AG09319 (cell line): ENCODE measurements at places on chromosomes 6 and 20.

DNA sequence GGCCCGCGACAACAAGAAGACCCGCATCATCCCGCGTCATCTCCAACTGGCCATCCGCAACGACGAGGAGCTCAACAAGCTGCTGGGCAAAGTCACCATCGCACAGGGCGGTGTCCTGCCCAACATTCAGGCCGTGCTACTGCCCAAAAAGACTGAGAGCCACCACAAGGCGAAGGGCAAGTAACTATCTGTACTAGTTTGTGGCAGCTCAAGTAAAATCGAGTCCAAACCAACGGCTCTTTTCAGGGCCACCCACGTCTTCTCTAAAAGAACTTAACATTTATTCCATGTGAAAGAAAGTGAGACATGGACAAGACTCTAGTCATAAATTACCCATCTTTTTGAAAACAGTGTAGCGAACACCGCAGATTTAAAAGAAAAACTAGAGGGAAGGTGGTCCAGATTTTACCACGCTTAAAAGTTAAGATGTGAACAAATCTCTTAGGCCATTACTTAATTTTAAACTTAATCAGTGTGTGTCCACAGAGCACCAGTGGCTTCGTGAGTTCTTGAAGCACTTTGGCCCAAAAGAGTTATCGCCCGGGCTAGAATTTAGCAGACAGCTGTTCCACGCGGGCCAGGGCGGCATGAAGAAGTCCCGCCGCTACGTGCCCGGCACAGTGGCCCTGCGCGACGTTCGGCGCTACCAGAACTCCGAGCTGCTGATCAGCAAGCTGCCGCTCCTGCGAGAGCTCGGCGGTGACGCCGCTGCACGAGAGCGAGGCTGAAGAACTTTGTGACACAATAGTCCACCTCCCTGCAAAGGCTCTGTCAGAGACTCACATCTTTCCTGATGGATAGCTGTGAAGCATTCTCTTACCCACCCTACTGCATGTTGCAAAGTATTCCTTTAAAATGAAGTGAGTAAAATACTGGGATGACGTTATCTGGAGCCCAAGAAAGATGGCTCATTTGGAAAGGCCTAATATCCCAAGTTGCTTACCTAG lies 113.9 kb upstream of the PRSS16 start:
- DNase-seq = no peak

DNA sequence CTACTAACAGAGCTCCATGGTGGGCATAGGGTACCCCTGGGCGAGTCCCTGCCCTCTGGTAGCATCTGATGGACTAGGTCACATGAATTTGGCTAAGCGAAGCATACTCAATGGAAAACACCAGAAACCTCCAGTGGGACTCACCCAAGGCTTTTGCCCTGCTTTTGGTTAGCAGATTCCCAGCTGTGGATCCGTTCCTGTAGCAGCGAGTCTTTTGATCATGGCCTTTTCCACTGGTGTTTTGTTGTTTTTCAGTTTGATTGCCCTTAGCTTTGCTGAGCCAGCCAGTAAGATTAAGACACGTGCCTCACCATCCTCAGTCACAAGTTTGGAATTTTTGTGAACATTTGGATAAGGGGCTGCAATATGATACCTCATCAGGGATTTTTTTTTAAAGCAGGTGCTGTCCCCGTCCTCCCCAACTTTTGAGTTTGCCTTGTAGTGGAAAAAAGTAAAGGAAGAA lies 8.0 kb downstream of the TNFAIP3 start:
- no peak for DNase-seq

DNA sequence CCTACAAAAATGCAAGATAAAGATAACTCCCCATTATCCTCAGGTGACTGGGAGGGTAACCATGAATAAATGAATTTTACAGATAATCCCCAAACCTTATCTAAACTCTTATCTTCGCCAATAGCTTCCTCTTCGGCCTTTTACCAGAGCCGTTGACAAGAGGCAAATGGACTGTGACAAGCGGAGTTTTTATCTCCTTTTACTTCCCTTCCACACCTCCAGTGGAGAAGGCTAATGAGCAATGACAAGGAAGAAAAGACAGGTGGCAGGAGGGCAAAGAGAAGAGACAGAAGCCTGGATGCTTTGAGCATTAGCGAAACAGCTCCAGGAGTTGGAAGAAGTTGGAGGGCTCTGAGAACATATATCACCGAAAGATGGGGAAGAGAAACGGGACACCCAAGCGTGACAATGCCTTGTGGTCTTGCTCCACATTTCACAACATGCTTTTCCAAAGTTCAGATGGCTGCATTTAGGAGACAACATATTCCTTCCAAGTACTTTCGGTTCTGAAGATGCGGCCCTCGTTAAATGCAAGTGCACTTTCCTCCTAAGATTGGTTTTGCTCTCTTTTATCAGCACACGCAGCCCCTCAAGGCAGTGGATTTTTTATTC lies 69.2 kb downstream of the PRDM1 start:
- DNase-seq = no peak

GRCh38 chr20:16563066-16563806 lies 10.0 kb downstream of the KIF16B start:
- DNase-seq = no peak

DNA sequence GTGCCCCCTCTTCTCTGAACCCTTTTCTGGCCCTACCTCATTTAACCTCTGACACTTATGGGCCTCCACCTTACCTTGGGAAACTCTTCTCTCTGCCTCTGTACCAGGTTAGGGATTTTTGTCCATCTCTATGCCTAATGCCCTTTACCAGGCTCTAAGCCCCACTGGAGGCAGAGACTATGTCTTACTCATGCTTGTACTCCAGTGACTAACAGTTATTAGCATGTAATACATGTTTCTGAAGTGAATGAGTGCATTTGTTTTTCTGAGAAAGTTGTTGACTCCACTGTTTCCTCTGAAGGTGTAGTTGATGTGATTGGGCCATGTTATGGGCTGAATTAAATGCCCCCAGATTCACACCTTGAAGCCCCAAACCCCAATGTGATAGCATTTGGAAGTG lies 234.3 kb downstream of the PACRG start:
- no peak for DNase-seq

- DNase-seq = no peak
These were observed 23.5 kb downstream of the ZBTB9 start for GRCh38 chr6:33477864-33478263.

GRCh38 chr6:90268178-90268577 lies 28.5 kb downstream of the BACH2 start:
- no peak for DNase-seq

GRCh38 chr20:20037960-20038359 lies 14.3 kb downstream of the CRNKL1 start:
- DNase-seq = peak; percentile 16

GRCh38 chr20:10288954-10289646 lies 70.5 kb downstream of the SNAP25 start:
- DNase-seq = no peak

DNA sequence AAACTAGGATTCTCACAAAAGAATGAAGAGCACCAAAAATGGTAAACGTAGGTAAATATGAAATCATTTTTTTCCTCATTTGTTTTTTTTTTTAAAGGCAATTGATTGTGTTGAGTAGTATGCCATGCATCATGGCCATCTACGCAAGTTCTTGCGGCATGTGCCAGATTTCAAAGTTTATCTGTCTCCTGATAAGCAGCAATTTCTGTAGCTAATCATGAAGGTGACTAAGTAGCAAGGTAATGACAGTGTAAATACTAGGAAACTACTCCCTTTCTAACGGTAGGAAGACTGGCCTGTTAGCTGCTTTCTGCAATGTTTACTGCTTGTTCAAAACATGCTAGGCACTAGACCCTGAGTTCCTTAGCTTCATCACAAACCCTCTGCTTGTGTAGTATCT lies 13.4 kb upstream of the LY86 start:
- no peak for DNase-seq

GRCh38 chr20:64185276-64185900 lies 21.1 kb downstream of the MYT1 start:
- DNase-seq = no peak

DNA sequence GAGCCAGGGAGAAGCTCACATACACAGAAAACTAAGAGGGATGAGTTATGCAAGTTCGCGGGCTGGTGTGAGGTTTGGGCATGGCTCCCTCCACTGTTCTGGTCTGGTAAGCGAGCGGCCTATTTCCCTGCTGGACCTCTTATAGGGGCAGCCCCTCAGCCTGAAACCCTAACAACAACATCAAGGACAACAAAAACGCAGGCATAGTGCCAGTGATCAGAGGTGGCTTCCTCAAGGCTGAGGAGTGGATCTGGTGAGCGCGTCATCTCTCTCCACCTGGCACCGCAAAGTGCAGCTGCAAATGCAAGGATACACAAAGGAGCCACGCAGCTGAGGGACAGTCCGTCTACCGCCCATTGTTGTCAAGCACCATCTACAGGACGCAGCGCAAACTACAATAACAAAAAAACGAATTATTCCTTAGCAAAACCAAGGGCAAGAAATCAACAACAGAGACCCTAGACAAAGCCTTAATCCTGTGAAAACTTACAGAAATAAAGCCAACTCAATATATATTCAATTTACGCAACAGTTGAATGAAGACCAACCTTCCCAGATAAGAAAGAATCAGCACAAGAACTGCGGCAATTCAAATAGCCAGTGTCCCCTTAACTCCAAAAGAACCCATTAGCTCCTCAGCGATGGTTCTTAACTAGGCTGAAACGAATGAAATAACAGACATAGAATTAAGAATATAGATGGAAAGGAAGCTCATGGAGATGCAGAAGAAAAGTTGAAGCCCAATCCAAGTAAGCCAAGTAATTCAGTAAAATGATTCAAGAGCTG lies 9.2 kb upstream of the DEFB110 start:
- DNase-seq = no peak

DNA sequence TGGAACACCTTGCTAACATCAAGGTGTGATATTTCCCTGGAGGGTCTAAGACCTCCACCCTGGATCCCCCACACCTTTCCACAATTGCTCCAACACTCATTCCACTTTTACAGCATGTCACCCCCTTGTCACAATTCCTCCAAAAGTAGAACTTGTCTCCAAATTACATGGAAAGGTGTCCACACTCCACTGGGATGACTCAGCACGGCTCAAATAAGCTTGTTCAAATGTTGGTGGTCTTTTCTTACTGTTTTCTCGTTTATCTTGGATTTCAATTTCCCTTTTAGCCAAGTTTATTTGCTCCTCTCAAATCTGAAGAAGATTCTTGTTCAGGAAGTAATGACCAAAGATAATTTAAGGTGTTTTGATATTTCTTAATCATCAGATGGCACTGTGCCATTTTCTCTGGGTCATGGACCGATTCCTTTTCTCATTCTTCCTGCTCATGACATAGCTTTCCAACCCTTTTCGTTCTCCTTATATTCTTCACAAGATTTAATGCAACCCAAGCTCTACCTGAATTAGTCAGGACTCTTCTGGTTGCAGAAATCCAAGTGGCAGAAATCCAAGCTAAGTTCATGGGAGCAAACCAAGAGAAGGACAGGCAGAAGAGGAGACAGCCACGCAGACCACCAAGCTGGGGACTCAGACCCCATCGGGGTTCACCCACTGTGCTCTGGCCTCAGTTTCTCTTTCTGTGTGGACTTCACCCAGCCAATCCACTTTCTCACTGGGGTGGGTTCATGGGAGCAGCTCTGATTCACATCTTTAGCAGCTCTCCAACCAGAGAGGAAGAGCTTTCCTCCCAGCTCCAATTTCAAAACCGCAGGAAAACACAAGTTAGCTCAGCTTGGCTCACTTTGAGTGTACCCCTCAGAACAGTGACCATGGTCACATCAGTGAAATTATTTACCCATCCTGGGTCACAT lies 110.5 kb upstream of the CDYL start:
- DNase-seq = no peak

- DNase-seq = no peak
These were observed 8.7 kb downstream of the RPS21 start for GRCh38 chr20:62395311-62396242.

GRCh38 chr20:7010527-7010926 lies 243.0 kb downstream of the BMP2 start:
- DNase-seq = no peak

DNA sequence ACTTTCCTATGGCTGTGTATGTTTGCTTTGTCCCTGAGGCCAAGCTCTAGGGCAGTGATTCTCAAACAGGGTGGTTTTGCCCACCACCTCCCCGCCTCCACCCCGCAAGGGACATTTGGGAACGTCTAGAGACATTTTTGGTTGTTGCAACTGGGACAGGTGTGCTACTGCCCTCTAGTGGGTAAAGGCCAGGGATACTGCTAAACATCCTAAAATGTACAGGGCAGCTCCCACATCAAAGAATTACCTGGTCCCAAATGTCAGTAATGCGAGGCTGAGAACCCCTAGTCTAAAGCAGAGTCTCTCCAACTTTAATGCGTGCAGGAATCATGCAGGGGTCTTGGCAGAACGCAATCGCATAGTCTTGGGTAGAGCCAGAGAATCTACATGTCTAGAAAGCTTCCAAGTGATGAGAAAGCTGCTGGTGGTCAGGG lies 5.1 kb downstream of the KCNS1 start:
- DNase-seq = peak; percentile 38

DNA sequence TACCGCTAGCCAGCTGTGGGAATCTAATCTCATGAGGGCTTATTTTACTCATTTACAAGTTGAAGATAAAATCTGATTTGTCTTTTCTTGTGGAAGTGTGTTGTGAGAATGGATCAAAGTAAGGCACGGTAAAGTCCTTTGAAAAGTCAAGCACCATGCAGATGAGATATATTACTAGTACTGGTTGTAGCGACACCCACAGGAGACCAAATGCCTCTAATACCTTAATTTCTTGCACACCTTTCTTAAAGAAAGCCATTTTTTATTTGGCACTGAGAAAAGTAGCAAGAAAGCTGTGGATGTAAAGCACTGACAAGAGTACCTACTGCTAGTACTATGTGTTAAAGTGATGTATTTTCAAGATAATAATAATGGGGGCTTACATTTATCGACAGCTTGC lies 191.0 kb upstream of the MMS22L start:
- no peak for DNase-seq

- no peak for DNase-seq
These were observed 25.3 kb downstream of the TP53INP2 start for GRCh38 chr20:34729416-34729815.

- DNase-seq = peak; percentile 77
These were observed 520 bp upstream of the RIPOR3 start for GRCh38 chr20:50691573-50692551.

DNA sequence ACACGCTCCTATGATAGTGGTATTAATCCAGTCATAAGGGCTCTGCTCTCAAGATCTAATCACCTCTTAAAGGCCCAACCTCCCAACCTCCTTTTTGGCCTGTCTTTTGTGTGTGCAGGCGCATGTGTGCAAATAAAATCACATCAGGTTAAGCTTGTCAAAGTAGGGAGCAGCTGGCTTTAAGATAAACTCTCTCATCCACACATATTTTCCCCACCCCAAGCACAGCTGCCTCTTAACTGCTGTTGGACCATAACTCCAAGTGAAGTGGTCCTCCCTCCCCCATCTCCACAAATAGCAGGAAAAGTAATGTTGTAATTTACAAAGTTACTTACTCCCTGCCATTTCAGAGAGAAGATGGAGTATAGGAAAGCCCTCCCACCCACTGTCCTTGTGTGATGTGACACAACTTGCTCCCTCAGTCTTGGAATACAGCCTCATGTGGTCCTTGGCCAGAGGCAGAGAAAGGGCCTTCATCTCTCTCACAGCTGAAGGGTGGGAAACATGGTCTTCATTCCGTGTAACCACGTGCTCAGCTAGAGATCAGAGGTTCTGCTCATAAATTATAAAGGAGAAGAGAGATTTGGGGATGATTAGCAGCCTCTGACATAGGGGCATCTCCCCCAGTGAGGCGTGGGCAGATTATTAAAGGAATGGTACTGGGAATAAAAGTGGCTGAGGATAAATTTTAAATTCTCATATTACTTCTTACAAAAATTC lies 74.8 kb upstream of the TPD52L1 start:
- no peak for DNase-seq
